ENCODE measurements at places on chromosomes 1 and 21.

- no peak for ATAC-seq
Observed at GRCh38 chr1:58979086-58979485, 195.2 kb upstream of the JUN start.

GRCh38 chr21:45423201-45423955 is 18.4 kb downstream of the COL18A1 start:
- ATAC-seq, result no peak

GRCh38 chr1:30883389-30884172 is 25.0 kb downstream of the SDC3 start:
- ATAC-seq, result no peak

DNA sequence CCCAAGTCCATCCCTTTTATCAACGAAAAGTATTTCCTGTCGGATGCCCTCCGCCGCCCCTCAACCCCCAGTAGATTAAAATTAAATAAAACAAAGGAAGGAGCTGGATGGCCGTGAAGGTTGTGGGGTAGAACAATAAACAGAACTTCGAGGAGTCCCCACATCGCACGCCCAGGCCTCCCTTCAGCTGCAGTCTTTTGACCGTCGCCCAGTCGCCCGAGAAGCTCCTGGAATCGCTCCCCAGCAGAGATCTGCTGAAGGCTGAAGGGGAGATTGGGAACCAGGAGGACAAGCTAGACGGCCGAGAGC is 905 bp downstream of the BARHL2 start:
- no peak for ATAC-seq

- ATAC-seq, result no peak
Observed at GRCh38 chr1:174663358-174663757, 215.6 kb downstream of the GPR52 start.

DNA sequence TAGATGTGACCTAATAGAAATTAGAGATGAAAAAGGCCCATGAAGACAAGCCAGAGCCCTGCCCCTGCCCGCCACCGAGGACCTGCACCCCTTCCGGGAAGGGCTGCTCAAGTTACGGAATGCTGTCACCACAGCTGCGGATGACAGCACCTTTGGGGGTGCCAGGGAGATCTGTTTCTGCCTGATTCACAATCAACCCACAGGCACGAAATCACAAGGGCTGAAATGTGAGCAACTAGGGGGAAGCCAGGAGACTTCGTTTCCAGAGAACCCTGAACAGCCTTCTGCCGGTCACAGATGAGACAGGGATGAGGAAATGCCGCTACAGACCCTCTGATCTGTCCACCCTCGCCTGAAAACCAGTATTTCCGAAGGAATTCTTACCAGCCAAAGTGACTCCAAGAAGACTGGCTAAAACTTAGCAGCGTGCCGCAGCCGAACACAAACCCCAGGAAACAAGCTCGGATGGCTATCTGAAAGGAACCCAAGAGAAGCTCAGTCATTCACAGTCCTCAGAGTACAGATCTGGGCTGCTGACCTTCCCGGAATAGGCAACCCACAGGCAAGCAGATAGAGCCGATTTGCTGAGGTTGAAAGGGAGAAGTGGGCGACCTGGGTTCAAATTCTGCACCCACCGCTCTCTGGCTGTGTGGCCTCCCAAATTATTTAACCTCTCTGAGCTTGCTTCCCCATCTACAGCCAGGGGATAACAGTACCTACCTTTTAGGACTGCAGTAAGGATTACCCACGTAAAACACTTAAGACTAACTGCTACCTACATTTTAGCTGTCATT is 1.1 kb downstream of the ICMT start:
- no peak for ATAC-seq

All from activated T-helper 17 cell treated with anti-CD3 and anti-CD28 coated beads, Interleukin-2, amount 50 U/mL, for 72 hours (primary cell).